ENCODE measurements at places on chromosomes 3 and 15.

GRCh38 chr15:41473418-41473817 lies 20.3 kb upstream of the ITPKA start:
- H3K36me3 ChIP-seq: peaks cover 78% of the 10 kb centered on the region
- no peaks in the 10 kb centered on the region for H3K27me3 ChIP-seq
- no peak for DNase-seq
- no peak overlapping the region for H3K27ac ChIP-seq

DNA sequence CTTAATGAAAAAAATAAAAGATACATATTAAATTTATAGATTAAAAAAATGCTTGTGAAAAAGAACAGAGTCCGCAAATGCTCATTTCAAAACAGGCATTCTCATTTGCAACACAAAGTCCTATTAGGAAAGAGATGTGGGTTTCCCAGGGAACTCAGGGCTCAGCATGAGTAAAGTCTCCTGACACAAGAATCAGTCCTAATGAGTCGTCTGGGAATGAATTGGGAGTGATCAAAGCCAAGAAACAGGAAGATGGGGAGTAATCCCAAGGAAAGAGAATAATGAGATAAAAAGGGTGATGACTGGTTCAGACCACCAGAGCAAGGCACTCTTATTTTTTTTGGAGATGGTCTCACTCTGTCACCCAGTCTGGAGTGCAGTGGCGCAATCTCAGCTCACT lies 443.7 kb downstream of the NR2F2 start:
- H3K4me3 ChIP-seq: no peak overlapping the region
- H3K4me1 ChIP-seq: no peaks in the 10 kb centered on the region
- no peaks in the 10 kb centered on the region for H3K36me3 ChIP-seq
- DNase-seq: no peak

GRCh38 chr3:195171093-195171873 lies 99.7 kb downstream of the XXYLT1 start:
- DNase-seq: no peak
- no peak overlapping the region for H3K27ac ChIP-seq
- H3K4me1 ChIP-seq: peaks cover 37% of the 10 kb centered on the region
- no peaks in the 10 kb centered on the region for H3K27me3 ChIP-seq

DNA sequence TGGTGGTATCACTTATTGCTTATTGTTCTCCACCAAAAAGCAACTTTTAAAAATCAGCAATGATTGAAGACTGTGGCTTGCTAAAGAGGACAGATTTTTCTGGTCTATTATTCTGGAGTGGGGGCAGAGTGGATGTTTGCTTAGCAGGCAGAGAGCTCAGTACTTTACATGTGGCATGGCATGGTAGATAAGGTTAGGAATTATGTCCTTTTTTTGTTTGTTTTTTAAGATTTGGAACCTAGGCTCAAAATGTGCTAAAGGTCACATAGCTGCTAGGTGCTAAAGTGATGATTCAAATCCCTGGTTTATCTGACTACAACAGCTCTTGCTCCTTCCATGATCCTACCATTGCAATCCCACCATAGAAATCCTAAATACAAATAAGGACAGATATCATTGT lies 331.0 kb upstream of the ADAMTS9 start:
- DNase-seq: no peak
- H3K36me3 ChIP-seq: no peaks in the 10 kb centered on the region
- H3K27ac ChIP-seq: no peak overlapping the region

DNA sequence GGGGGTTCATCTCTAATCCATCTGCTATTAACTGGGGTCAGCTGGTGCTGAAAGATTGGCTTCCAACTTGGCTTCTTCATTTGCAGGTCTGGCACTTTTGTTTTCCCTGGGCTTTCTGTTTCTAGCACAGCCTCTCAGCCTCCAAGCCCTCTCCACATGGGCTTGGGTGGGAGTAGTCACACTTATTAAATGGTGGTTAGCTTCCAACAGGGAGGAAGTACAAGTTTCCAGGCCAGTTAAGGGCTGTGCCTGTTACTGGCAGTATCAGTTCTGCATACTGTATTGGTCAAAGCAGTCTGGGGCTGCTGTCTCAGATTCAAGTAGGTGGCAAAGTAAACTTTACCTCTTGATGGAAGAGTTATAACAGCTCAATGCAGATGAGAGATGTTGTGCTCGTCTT lies 627.1 kb upstream of the CCDC54 start:
- H3K36me3 ChIP-seq: no peaks in the 10 kb centered on the region
- no peak overlapping the region for H3K4me3 ChIP-seq
- no peak overlapping the region for H3K27ac ChIP-seq
- H3K4me1 ChIP-seq: no peaks in the 10 kb centered on the region
- H3K27me3 ChIP-seq: no peaks in the 10 kb centered on the region

- DNase-seq: no peak
- H3K27ac ChIP-seq: no peak overlapping the region
- no peak overlapping the region for H3K4me3 ChIP-seq
- no peaks in the 10 kb centered on the region for H3K27me3 ChIP-seq
Observed at GRCh38 chr3:18295171-18295920, 129.8 kb downstream of the SATB1 start.

DNA sequence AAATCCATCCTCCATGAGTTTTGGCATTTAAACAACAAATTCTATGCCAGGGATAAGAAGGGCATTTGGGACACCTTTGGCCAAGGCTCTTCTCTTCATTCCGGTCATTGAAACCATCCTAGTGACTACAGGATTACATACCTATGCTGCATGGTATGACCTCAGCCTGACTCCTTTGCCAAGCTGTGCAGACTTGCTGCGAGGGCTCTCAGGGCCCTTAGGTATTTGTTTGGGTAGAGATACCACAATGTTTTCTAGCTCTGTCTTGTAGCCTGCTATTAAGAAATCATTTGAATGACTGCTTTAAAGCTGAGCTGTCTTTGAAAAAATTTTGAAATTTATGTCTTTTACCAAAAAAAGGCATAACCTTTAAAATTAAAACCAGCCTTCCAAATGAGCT lies 749.8 kb upstream of the SGO1 start:
- no peaks in the 10 kb centered on the region for H3K4me1 ChIP-seq
- H3K27ac ChIP-seq: no peak overlapping the region
- no peak overlapping the region for H3K4me3 ChIP-seq
- no peaks in the 10 kb centered on the region for H3K36me3 ChIP-seq

DNA sequence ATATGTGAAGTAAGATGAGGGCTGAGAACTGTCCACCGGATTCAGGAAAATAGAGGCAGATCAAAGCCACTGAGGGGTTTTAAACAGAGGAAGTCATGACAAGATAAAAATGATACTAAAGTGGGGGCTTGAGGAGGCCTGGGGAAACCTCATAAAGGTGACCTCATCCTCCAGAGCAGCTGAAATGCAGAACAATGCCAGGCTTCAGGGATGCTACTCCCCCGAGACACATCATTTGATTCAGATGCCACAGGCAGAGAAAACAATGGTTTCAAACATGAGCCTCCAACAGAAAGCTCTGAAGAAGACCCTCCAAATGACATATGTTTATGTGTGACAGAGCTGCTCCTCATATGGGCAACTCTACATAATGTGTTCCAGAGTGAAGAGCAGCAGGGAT lies 6.4 kb downstream of the CFAP20DC start:
- DNase-seq: no peak
- H3K27me3 ChIP-seq: no peaks in the 10 kb centered on the region
- no peaks in the 10 kb centered on the region for H3K4me1 ChIP-seq
- no peak overlapping the region for H3K27ac ChIP-seq
- no peaks in the 10 kb centered on the region for H3K36me3 ChIP-seq
- H3K4me3 ChIP-seq: no peak overlapping the region

GRCh38 chr15:27869697-27870281 lies 229.3 kb downstream of the OCA2 start:
- H3K4me1 ChIP-seq: no peaks in the 10 kb centered on the region
- no peak for DNase-seq
- no peaks in the 10 kb centered on the region for H3K36me3 ChIP-seq
- H3K27me3 ChIP-seq: no peaks in the 10 kb centered on the region
- no peak overlapping the region for H3K4me3 ChIP-seq

DNA sequence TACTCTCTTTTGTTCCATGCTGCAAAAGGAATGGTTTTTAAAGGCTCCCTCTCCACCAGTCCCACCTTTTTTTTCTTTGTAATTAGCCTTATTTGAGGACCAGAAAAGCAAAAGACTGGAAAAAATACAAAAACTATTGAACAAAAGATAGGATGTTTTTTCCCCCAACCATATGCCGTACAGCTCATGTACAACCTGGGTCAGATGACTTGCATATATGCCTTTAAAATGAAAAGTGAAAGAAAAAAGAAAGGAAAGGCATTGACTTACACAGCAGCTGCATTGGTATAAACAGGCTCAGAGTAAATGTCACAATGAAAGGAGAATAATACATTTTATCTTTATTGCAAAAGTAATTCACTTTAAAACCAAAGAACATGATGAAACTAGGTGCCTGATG lies 69.5 kb upstream of the CMC1 start:
- no peaks in the 10 kb centered on the region for H3K36me3 ChIP-seq
- H3K27me3 ChIP-seq: no peaks in the 10 kb centered on the region
- no peak overlapping the region for H3K27ac ChIP-seq

DNA sequence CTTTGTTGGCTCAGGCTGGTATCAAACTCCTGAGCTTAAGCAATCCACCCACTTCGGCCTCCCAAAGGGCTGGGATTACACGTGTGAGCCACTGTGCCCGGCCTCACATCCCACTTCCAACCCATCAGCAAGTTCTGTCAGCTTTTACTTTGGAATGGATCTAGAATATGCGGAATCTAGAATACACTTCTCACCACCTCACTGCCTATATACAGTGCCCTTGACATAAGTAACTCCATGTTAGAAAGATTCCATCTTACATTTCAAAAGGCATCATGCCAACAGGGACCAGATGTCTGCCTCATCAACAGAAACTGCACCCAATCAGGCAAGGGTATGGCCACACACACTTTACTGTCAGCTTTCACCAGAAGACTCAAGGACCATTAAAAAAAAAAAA lies 9.9 kb upstream of the RBSN start:
- no peaks in the 10 kb centered on the region for H3K27me3 ChIP-seq
- no peaks in the 10 kb centered on the region for H3K36me3 ChIP-seq
- H3K4me1 ChIP-seq: peaks cover 16% of the 10 kb centered on the region
- DNase-seq: no peak

GRCh38 chr3:155354658-155355057 lies 61.2 kb upstream of the STRIT1 start:
- H3K27me3 ChIP-seq: no peaks in the 10 kb centered on the region
- no peaks in the 10 kb centered on the region for H3K4me1 ChIP-seq
- no peak overlapping the region for H3K27ac ChIP-seq

GRCh38 chr15:72155635-72156616 lies 37.7 kb downstream of the SENP8 start:
- no peaks in the 10 kb centered on the region for H3K36me3 ChIP-seq
- H3K4me3 ChIP-seq: peak overlapping the region; percentile 46
- DNase-seq: peak; percentile 75
- H3K27ac ChIP-seq: peak overlapping the region; percentile 34

DNA sequence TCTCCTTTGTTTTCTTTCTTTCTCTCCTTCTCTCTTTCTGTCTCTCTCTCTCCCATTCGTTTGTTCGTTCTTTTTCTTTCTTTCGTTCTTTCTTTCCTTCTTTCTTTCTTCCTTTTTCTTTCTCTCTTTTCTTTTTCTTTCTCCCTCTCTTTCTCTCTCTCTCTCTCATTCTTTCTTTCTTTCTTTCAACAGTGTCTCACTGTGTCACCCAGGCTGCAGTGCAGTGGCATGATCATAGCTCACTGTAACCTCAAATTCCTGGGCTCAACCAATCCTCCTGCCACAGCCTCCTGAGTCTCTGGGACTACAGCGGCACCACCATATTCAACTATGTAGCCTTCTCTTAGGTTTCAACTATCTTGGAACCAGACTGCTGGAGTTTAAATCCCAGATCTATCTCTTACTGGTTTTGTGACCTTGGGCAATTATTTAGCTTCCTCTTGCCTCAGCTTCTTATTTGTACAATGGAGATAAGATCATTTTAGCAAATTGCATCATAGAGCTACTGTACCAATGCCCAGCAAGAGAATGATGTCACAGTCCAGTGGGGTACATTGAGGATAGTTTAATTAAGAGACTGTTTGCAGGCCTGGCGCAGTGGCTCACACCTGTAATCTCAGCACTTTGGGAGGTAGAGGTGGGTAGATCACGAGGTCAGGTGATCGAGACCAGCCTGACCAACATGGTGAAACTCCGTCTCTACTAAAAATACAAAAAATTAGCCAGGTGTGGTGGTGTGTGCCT lies 27.3 kb upstream of the PARL start:
- no peak for DNase-seq
- H3K36me3 ChIP-seq: no peaks in the 10 kb centered on the region
- H3K4me1 ChIP-seq: no peaks in the 10 kb centered on the region
- H3K27me3 ChIP-seq: no peaks in the 10 kb centered on the region
- no peak overlapping the region for H3K27ac ChIP-seq
- no peak overlapping the region for H3K4me3 ChIP-seq

DNA sequence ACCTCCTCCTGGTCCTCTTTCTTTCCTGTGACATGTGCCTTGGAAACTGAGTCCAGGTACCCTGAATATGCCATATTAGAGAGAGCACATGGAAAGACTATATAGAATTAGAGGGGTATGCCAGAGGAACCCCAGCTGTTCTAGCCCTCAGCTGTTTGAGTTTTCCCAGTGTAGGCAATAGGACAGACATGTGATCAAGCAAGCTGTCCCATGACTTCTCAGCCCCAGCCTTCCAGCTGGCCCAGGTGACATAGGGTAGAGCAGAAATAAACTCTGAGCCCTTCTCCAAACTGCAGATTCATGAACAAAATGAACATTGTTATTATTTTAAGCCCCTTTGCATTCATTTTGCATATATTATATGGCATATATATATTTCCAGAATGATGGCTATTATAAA lies 118.7 kb downstream of the PPM1L start:
- H3K4me1 ChIP-seq: peaks cover 3% of the 10 kb centered on the region
- no peaks in the 10 kb centered on the region for H3K27me3 ChIP-seq
- H3K4me3 ChIP-seq: no peak overlapping the region
- no peak overlapping the region for H3K27ac ChIP-seq

DNA sequence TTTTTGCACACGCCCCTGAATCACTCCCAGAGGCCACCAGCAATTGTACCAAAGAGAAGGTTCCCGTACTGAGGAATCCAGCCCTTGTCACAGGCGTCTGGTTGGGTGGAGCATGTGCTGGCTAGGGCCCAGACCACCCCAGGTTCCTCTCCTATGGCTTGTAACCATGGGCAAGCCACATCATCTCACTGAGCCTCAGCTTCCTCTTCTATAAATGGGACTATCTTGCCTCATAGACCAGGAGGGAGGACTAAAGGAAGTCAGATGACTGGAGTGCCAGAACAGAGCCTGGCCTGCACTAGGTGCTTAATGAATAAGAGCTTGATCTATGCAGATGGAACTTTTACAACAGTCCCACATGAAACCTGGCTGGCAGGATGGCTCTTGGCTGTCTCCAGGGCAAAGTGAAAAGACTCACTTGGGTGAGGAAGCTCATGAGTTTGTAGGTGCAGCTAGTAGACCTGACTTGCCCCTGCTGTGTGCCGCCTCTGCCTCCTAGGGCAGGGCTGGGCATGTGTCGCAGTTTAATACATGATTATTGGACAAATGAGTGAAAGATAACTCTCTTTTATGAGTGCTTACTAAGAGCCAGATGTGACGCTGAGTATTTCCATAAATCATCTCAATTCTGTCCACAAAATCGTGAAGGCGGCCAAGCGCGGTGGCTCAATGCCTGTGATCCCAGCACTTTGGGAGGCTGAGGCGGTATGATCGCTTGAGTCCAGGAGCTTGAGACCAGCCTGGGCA lies 29.3 kb downstream of the CTSH start:
- peaks cover 74% of the 10 kb centered on the region for H3K4me1 ChIP-seq
- H3K4me3 ChIP-seq: peak overlapping the region; percentile 38
- no peaks in the 10 kb centered on the region for H3K27me3 ChIP-seq
- peak; percentile 88 for DNase-seq
- H3K27ac ChIP-seq: peak overlapping the region; percentile 81
- H3K36me3 ChIP-seq: peaks cover 30% of the 10 kb centered on the region

Data from CD14-positive monocyte (primary cell).